ENCODE measurements at places on chromosomes 16 and 17.

DNA sequence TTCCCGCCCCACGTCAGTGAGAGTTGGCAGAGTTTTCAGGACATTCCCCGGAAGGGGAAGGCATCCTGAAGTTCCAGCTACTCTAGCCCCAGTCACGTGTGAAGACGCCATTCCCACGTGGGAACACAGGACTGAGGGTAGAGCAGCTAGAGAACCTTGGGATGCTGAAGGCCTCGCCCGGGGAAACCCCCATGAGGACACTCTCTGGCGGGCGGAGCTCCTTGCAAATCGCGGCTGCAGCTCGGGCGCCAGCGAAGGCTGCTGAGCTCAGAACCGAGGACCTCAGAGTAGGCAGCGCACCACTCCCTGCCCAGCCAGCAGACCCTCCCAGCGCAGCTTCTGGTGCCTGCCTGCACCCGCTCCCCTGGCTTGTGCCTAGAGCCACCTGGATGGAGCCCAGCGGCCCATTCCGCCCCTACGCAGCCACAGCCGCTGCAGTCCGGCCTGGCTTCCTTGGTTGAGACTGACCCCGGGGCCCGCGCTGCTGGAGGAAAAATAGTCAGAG is 51.9 kb downstream of the SHCBP1 start:
- no peak for DNase-seq

DNA sequence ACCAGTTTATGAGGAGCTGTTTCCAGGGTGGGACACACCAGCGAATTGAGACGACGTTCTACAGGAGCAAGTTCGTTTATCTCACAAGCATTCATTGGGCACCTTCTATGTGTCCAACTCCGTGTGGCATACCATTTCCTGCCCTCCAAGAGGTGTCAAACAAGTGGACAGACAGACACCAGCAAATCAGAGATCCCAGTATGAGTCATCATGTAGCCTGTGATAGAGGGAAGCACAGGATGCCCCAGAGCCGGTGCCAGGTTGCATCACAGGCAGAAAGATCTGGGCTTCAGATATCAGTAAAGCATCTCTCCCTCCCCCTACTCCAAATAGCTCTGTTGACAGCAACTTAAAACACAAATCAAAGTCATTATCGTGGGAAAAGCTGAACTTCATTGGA is 31.8 kb upstream of the MAF start:
- no peak for DNase-seq

DNA sequence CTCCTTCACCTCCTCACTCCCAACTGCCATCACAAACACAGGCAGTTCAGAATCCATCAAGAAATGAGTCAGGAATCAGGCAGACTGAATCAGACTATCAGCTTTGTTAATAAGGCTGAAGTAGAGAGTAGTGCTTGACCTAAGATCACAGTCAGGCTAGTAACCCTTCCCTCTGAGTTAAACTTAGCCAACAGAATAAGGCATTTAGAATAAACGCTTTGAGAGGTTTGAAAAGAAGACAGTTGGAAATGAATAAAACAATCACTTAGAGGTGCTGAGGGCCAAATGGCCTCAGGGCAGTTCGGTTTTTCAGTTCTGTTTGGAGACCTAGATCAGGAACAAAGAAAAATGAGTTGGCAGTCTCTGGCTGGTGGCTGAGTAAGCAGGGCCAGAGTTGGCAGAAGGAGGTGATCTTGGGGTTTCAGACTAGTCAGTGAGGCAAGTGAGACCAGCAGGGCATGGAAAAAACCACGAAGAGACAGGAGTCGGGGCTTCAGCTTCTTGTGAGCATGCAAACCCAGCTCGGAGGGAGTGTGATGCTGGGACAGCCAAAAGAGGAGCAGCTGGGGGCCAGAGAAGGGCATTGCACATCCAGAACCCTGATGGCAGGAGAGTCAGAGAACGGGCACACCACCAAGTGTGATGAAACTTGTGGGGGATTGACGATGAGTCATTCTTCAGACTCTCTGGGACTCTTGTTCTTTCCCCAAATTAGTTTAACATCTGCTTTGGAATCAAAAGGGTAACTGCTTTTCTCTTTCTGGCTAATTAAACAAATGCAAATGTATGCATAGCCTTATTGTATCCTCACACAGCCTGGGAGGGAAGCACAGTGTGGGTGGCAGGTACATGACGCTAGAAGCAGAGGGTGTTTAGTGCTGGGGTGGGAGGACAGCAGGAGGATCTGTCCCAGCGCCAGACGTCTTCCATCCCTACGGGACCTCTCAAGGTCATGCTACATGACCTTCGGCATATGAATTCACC is 54.8 kb downstream of the SPECC1 start:
- no peak for DNase-seq

- DNase-seq, result no peak
These were observed 5.4 kb upstream of the STAC2 start for GRCh38 chr17:39231091-39231561.

GRCh38 chr17:72461757-72462156 is 340.9 kb downstream of the SOX9 start:
- DNase-seq, result no peak
